SW 1271 (cell line): ENCODE measurements at places on chromosomes 11 and 22.

DNA sequence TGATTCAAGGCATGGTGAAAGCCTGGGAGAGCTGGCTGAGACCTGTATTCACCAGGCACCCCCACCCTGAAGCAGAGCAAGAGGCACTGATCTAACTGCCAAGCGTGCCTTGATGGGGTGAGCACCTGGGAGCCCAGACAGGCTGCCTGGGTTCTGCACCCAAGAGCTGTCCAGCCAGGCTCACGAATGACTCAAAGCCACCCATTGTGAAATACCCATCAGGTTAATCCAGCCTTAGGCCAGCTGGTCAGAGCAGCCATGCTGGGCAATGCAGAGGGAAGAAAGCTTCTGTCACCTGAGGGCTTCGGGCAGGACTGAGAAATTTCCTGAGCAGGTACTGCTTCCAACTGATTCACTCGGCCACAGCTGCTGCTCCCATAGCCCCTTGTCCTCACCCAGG, 22.1 kb downstream of the THOC5 start:
- DNase-seq = no peak

DNA sequence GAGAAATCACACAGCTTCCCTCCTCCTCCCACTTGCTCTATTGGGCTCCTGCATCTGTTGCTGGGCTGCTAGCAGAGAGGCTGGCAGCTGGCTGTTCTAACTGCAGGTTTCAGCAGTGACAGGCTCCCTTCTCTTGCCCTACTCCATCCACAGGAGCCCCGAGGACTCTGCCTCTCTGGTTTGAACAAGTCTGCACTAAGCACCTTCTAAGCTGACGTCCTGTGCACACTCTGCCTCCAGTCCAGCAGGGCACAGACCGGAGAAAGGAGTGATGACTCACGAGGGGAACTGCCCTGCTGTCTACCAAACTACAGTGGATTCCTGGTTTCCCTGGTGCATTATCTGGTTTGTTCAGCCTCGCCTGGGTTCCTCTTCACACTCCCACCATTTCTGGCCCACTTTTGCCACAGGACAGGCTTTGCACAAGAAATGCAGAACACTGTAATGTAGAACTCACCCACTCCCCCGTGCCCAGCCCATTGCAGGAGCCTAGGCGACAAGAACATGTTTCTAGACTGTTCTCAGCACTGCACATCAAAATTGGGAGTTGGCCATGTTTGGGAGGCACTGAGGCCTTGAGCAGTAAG, 26.0 kb downstream of the IL10RA start:
- DNase-seq = no peak

- DNase-seq = no peak
Observed at GRCh38 chr11:64801158-64801464, 1.9 kb downstream of the MAP4K2 start.

- DNase-seq = no peak
Observed at GRCh38 chr11:86182976-86183584, 61.5 kb upstream of the EED start.

DNA sequence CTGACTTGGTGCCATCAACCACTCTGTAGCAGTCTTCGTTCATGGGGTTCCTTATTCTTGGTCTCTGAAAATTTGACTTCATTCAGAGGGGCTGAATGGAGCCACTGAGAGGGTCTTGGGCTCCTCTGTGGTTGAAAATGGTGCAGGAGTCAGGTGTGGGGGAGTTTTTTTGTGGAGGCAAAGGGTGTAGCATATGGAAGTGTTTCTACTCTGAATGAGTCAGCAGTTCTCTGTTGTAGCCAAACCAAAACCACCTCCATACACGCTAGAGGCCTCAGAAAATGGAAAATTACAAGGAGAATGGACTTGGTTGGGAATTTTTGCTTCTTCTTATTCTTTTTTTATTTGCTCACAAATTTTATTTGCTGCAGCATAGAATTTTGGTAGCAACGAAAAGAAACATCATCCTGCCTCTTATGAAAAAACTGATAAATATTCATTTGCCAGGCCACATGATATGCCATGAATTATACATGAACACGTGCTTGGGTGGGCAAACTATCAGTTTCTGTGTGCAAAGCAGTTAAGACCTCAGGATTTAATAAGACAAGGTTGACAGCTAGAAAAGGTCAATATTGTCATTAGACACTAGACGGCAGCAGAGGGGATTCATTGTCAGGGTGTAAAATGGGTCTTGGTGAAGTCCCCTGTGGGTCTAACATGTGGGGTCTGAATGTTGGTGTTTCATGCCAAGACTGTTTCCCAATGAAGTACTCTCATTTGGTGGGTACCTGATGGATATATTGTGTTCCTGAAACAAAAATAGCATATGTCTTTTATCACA, 111.7 kb downstream of the MYO18B start:
- no peak for DNase-seq
